ENCODE measurements at places on chromosomes 6 and 20. TPM values are rescaled to one million over a fixed set of nuclear protein-coding genes. Genes with fewer than 3 reads are reported as not detected.

DNA sequence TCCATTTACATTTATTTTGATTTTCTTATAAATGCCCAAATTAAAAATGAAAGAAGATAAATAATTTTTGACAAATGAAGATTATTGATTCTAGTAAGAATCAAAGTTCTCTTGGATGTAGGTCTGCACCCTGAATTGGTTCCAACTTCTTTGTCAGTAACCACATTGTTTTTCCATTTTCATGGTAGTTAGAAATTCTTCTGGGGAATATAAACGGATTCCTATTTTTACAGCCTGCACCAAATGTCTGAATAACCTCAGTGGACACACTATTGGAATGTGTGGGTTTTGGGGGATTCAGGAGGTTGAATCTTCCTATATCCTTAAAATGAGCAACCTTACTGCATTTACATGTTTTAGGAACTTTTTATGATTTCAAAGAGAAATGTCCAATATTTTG is 1085.3 kb upstream of the MAP3K7 start:
- no peak for DNase-seq

GRCh38 chr6:112038268-112038667 is 15.6 kb upstream of the CCN6 start:
- DNase-seq, result no peak

- no peak for DNase-seq
These were observed 18.2 kb downstream of the TCF15 start for GRCh38 chr20:591941-592340.

GRCh38 chr6:163500105-163500504 is 85.6 kb downstream of the QKI start:
- no peak for DNase-seq

DNA sequence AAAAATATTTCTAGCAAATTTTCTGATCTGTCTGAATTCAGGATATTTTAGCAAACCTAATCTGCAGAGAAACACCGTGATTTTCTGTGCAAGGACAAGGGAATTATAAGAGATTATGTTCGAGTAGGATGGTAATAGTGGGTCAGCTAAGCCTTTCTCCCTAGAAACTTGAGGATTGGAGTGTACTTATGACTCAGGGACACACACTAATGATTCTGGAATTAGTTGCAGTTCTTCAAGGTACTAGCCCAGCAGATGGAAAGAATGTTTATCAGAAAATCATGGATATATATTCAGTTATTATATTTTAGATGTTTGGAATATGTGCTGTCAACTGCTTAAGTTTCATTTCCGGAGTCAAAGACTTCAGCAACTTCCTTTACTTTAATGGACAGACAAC is 177.1 kb upstream of the MAP3K7 start:
- DNase-seq, result no peak

DNA sequence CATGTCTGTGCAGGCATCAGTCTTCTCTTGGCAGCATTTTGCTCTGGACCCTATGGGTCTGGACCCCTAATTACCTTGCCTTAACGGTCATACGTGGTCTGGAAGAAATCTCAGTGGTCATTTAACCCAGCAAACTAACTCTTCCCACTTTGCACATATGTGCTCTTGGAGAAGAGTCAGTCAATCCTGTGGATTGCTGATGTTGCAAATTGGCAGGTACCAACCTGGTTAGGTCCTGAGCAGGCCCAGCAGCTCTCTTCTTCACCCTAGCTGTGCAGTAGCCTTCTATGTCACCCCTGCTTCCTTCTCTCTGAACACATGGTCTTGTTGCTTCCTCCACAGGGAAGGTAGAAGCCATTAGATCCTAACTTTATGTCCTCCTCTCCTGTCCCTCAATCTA is 1.6 kb downstream of the CEP43 start:
- no peak for DNase-seq

DNA sequence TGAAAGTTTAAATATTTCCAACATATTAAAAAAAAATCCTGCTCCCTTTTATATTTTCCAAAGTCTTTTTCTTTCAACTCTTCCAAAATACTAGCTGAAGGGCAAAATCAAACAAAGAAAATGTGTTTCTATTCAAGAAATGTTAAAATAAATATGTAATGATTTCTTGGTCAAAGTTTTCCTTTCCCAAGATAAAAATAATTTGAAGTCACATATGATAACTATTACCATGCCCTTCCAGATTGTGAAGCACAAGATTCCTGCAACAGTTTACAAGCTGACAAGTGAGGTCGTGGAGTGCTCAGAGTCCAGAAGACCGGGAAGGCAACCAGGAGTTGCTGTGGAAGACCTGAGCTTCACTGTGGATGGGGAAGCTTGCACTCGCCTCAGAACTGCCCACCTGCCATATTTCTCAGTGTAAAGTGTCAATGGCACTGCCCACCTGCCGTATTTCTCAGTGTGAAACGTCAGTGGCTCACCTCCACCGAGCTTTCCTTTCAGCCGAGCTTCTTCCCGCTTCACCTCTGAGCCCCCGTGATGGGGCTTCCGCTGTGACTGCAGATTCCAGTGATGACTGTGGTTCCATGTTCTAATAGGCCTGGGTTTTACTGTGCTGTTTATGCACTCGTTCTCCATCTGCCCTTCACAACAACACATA is 160.5 kb downstream of the THBS2 start:
- DNase-seq, result no peak

- DNase-seq, result no peak
These were observed 791.0 kb upstream of the HS3ST5 start for GRCh38 chr6:115133790-115134189.

DNA sequence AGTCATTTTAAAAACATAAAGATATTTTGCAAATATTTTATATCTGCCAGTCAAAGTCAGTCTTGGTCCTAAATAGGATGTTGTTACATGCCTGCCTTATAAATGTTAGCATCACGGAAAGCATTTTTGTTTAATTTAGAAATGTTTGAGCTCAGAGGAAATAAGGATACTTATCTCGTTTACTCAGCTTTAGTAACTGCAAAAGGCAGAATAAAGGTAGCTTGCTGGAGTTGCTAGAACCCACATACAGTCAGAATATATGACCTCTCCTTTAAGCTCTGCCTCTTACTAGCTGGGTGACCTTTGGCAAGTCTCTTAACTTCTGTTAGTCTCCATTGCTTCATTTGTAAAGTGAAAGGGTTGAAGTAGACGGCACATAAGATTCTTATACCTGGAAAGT is 867.3 kb downstream of the KIF16B start:
- DNase-seq, result no peak

DNA sequence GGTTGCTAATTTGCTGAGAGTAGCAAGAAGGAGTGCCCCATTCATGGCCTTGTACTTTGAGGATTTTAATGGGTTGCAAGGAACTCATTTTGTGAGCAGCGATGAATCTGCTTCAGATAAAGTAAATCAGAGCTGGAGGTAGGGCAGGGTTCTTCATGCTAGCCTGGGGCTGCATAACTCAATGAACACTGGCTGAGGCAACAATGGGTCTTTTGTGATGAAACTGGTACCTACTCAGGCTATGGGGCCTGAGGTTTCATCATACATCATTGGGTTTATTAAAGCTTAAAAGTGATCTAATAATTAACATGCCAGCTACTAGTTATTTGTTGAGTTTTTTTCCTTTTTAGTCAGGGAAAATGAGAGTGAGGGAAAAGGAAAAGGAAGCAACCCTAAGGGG is 106.9 kb downstream of the FAM50B start:
- no peak for DNase-seq

DNA sequence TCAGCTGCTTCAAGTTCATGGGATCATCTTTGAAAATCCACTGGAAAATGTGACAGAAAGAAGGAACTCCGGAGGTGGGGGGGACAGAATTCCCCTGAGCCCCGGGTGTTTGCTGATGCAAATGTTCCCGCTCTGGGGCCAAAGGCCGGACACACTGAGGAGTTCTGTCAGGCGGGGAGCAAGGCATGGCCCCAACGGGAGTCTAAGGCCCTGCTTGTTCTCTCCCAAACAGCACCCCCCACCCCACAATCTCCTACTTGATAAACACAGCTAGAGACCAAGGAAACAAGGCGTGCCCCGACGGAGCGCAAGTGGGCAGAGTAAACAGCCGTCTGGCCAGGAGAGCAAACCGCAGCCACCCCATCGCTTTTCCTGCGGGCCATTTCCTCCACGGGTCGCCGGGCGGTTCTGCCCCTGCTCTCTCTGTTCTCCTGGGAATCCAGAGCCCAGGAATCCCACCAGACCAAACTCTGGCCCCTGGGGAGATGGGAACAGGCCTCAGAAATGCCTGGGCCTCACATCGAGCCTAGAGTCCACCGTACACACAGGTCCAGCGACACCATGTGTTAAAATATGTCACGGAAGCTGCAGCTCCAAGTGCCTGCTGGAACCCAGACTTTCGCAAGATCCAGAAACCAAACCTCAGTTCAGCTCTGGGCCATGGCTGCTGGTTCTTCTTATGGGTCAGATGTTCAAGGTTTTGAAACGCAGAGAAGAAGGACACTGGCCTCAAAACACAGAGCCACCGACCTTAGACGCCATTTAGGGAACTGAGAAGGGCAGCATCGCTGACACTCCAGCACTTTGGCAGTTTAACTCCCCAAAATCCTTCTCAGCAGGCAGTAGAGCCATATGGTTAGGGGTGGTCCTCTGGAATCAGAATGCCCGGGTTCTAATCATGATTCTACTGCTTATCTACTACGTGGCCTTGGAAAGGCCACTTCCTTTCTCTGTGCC is 104.2 kb downstream of the PREX1 start:
- DNase-seq, result no peak

GRCh38 chr6:107606407-107606806 is 116.5 kb downstream of the SOBP start:
- DNase-seq, result no peak

GRCh38 chr6:107171513-107171912 is 56.2 kb upstream of the BEND3 start:
- DNase-seq, result no peak

GRCh38 chr6:149080511-149080910 is 237.0 kb upstream of the TAB2 start:
- no peak for DNase-seq

DNA sequence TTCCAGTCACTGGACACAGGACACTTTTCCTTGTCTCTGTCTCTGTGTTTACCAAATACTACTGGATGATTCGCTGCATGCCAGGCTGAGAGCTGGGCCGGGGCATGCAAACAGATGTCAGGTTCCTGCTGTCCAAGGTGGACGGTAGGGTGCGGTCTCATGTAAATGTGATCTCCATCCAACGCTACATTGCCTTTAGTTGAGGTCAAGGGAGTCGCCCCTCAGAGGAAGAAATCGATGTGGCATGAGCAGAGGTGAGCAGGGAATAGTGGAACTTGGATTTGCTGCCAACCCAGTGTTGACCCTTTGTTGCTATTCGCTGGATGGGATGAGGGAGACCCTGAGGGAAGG is 9.8 kb upstream of the TOX2 start:
- DNase-seq, result no peak

- DNase-seq, result no peak
These were observed 371.1 kb downstream of the DHX35 start for GRCh38 chr20:39333211-39333610.

GRCh38 chr6:101146389-101146788 is 247.1 kb upstream of the GRIK2 start:
- no peak for DNase-seq

DNA sequence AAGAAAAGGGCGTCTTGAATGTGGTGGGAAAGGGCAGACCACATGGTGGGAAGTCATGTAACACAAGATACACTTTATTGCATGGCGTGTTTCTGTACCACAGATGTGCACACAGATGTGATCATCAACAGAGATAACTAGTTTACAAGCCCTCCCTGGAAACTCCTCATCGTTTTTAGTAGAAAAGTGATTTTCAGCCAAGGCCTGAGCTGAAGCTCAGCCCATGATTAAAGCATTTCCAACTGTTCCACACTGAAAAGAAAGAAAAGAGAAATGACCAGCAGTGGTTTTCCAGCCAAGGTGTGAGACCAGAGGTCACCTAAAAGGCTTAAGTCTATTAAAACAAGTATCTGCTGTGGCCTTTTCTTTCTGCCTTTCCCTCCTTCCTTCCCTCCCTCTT is 463.9 kb upstream of the JAG1 start:
- no peak for DNase-seq

DNA sequence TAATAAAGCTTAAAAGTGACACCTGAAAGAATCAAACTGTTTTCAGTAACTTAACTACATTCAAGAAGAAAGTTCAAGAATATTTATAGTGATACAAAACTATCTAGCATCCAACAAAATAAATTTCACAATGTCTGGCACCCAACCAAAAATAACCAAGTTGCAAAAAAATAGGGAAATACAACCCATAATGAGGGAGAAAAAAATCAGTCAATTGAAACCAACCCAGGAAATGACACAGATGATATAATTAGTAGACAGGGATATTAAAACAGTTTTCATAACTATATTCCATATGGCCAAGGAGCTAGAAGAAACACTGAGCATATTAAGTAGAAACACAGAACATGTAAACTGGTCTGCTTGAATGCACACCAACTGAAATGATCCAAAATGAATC is 120.2 kb upstream of the BEND3 start:
- DNase-seq, result no peak

PPP1R14C gene
- not detected for polyA plus RNA-seq

LKAAEAR1 gene
- not detected for polyA plus RNA-seq

SERINC1 gene
- polyA plus RNA-seq, result 186 TPM

RIMS4 gene
- polyA plus RNA-seq, result not detected

SH3BGRL2 gene
- polyA plus RNA-seq, result 4.4 TPM

SLC44A4 gene
- polyA plus RNA-seq, result 0.12 TPM

IL17A gene
- not detected for polyA plus RNA-seq
